ENCODE measurements at places on chromosomes 12 and 14.
A peak's percentile ranks its signal among the peaks of the same experiment; 100 is the strongest.

- no peak for DNase-seq
Observed at GRCh38 chr12:52049286-52049685, 2.0 kb upstream of the NR4A1 start.

DNA sequence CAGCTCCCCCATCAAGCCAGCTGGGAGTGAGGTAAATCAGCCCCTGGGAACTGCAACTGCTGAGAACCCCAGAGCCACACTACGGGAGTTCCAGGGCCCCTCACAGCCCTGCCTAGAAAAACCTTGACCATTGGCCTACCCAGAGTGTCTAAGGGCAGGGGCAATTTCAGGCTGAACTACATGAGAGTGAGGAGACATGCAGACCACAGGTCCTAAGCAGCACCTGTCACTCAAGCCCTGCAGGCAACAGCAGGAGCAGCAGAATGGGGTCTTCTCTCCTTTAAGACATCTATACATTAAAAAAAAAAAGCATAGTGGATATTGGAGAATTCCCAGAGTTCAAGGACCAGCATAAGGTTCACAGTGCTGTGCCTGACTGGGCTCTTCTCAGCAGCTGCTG lies 4.9 kb downstream of the NCKAP5L start:
- no peak for DNase-seq

- no peak for DNase-seq
Observed at GRCh38 chr12:91680864-91681263, 464.8 kb downstream of the BTG1 start.

DNA sequence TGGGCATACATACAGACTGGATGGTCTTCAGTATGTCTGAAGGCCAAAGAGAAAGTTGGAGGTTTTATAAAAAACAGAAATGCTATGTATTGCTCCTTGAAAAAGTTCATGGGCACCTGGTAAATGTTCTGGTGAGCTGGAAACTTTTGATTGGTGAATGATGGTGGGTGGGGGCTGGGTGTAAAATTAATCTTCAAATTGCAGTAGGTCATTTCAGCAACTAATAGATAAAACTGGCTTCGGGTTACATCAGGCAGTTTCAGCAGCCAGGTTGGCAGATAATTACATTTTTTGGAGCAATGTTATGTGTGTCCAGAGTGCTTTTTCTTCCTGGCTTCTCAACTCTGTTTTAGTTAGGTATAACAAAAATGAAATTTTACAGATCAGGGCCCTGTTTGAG lies 35.3 kb downstream of the SDR9C7 start:
- DNase-seq = no peak

- no peak for DNase-seq
Observed at GRCh38 chr12:10771132-10771733, 31.2 kb downstream of the TAS2R7 start.

DNA sequence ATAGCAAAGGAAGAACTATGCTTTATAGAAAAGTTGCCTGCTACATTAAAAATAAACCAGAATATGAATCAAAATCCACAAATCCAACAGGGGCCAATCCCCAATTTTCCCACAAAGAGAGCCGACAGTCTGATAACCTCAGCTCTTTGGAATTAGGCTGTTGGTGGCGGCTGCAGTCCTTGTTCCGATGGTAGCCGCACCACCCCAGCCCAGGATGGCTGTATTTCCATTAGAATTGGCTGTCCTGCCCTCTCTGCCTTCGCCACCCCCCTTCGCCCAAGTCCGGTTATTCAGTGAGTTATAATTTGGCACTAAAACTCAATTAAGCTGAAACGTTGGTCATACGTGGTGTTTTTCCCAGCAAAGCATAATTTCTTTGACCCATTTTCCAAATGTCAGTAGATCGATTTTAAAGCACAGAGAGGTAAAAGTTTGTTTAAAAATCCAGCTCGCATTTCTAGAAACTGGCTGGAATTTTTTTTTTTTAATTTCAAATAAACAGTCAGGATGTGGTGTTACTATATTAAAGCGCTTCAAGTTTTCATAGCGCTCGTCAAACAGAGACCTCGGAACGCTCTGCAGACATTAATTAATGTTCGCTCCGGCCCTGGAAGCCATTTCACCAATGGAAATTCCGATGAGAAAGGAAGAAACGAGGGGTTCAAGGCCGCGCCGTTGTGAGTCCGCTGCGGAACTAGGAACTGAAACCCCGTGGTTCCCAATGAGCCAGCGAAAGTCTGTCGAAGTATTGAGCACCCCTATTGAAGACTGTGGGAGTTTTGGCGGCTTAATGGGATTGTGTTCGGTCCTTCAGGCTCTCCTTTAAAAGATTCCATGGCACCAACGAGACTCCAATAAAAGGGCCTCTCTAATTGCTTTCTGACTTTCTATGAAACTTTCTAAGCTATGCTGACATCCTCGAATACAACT lies 104.8 kb upstream of the DIO3 start:
- no peak for DNase-seq

- peak; percentile 28 for DNase-seq
Observed at GRCh38 chr12:1796515-1797010, 23.8 kb upstream of the LRTM2 start.

DNA sequence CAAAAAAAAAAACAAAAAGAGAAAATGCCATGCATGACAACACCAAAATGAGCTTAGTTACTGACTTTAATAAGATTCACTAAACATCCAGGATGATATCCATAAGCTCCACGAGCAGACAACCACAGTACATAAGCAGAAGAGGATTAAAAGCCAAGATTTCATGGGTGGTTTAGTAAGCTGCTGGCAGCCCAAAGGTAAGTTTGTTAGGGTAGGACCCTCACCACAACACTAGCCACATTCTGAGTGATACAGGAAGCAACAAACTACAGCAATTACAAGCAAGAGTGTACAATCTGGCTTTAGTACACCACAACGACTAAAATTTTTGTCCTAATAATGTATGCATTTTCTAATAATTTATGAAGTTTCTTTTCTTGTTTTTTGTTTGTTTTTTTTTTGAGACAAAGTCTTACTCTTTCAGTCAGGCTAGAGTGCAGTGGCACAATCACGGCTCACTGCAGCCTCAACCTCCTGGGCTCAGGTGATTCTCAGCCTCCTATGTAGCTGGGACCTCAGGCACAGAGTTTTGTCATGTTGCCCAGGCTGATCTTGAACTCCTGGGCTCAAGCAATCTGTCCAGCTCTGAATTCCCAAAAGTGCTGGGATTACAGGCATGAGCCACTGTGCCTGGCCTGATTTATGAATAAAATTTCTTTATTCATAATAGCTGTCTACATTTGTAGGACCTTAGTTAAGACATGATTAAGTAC lies 221.4 kb downstream of the MED13L start:
- no peak for DNase-seq

DNA sequence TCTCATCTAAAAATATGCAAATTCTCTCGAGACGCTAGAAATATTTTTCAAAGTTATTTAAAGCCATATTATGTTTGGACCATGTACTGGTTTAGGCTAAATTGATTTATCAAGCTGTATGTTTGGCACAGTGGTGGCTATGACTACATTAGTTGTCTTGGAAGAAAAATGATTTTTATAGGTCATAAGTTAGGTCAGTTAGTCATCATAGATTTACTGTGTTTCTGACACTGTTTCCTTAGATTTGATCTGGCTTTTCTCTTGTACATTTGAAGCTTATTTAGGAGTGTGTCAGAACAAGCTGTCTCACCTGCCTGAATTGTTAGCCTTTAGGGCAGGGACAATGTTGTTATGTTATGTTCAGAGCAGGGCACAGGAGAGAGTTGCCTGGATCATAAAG lies 161.1 kb upstream of the FBXO33 start:
- no peak for DNase-seq

- no peak for DNase-seq
Observed at GRCh38 chr14:23569443-23570151, 2.0 kb upstream of the AP1G2 start.

DNA sequence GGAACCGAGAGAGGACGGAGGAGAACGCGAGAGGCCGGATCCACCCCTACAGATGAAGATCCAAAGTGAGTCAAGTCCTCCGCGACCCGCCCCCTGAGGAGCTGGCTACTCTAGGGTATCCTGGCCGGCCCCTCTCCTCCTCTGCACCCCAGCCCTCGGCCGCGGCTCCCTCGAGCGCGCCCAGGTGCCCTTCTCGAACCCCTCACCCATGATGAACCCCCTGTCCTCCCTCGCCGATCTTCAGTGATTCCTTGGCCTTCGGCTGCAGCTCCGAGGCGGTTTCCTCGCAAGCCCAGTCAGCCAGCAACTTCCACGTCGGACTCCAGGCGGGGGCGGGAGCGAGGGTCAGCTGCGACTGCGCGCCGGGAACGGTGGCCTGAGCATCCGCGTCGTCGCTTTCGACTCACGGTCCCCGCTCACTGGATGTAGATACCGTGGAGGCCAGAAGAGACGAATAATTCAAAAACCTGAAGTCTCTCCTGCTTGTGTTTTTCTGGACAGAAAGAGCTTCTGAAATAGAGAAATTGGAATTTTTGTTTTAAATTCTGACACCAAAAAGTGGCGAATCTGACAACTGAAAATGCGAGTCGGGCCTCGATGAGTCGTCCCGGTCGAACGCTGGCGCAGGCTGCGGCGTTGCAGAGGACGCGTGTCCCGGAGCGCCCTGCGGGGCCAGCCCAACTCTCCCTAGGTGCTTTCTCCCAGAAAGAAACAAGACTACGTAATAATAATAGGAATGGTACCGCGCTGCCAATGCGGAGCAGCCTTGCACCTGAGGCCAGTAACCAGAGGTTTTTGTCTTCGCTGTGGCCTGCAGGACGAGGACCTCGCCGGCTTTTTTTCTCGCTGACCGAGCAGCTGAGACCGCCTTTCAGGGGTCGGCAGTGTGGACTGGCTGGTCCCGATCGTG lies at the start of gene ARL1:
Gene ARL1, minus strand, starts transcription at position 337 of the 910 bp plus-strand sequence. Its CDS starts 127 bp downstream, at position 210.
- peak; percentile 78 for DNase-seq

DNA sequence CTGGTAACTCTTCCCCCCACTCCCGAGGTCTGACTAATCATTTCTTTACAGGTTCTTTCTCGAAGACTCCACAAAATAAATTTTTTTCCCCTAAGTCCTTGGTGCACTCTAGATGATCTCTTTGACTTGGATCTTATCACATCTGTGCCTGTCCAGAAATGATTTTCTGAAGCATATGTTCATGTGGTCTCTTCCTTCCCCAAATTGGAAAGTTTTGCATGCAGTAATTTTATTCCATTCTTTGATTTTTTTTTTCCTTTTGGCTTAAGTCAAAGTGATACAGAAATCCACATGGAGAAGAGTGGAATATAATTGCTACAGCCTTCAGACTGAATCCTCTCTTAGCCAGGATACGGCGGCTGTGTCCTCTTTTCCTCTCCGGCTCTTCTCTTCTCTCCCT lies 213.3 kb downstream of the BMP4 start:
- no peak for DNase-seq

GRCh38 chr12:104490850-104491249 lies 34.1 kb downstream of the CHST11 start:
- no peak for DNase-seq

DNA sequence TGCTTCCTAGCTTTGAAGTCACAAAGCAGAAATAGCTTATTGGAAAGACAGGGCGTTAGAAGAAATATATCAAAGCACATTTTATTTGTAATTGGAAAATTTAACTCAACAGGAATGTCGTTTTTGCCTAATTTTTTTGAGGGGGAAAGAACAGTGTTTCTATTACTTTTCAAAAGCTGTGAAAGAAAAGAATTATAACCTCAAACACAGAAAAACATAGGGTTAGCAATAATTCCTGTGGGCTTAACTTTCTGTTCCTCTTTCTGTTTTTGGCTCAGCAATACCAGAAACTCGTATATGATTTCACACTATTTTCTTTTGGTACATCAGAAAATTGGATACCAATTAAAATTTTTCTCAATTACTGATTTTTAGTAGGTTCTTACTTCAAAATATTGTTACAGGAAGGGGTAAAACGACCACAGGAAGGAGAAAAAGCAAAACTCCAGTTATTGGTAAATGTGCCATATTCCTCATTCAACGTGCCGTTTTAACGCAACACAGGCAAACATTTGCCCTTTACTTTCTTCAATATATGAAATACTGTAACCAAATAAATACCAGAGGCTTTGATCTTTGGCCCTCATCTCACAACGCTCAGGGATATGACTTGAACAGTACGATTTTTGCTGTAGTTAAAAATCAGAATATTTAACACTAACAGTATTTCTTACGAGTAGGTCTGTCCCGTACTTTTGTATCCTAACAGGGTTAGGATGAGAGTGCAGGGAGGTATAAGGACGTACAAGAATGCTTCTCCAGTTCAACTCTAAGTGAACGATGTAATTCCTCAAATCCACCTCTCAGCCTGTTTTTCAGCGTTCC lies 1.3 kb upstream of the RNU6-7 start:
- no peak for DNase-seq

- peak; percentile 13 for DNase-seq
Observed at GRCh38 chr12:111428728-111429175, 23.0 kb downstream of the SH2B3 start.

- DNase-seq = no peak
Observed at GRCh38 chr12:107845980-107846659, 71.6 kb downstream of the ASCL4 start.

DNA sequence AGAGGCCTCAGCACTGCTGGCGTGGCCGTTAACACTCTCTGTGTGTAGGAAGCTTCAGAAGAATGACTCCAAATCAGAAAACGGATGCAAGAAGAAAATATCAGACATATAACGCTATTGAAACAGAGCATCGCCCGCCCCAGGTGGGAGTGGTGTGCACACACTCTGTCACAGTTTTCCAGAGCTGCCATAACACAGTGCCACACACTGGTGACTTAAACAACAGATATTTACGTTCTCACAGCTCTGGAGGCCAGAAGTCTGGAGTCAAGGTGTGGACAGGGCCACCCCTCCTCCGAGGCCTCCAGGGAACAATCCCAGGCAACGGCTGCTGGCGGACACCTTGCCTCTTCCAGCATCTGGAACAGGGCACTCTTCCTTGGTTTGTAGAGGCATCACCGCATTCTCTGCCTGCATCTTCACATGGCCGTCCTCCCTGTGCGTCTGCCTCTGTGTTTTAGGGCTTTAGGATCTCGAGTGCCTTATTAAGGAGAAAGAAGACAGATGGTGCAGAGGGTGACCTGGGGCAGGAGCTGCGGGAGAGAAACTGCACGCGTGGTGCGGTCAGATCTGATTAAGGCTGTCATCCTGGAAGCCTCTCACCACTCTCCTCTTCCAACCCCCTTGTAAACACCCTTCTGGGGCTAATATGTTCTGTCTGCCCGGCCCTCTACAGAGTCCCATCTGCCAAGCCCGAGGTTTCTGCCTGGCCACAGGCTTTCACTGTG lies 141.0 kb downstream of the SLC15A4 start:
- DNase-seq = no peak

DNA sequence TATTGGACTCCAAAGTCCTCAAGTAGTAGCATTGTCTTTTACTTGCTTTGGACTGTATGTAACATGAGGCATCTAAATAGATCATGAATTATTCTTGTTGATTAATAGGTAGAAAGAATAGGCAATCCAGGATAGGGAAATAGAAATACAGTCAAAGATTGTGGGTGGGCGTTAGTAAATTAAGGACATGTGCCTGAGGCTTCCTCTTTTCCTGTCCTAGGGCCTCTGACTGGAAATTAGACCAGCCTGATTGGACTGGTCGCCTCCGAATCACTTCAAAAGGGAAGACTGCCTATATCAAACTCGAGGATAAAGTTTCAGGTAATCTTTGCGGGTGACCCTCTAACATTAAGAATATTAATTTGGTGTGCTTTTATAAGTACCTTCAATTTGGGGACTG lies 7.6 kb downstream of the NECAP1 start:
- DNase-seq = no peak

- no peak for DNase-seq
Observed at GRCh38 chr12:116471544-116471943, 87.6 kb upstream of the MAP1LC3B2 start.

Measured in stimulated activated naive CD4-positive, alpha-beta T cell treated with Interleukin-2 at 50 U/mL for 16 hours (primary cell).